ENCODE measurements at places on chromosomes 2 and 18. TPM values are rescaled to one million over a fixed set of nuclear protein-coding genes. Genes with fewer than 3 reads are reported as not detected.
A peak's percentile ranks its signal among the peaks of the same experiment; 100 is the strongest.

CYP1B1 gene
- 19.5 TPM for total RNA-seq

AQP4 gene
- 0.12 TPM for total RNA-seq

ANKRD23 gene
- 1.2 TPM for total RNA-seq

DUSP2 gene
- total RNA-seq = 0.40 TPM

OSR1 gene
- total RNA-seq = 45.5 TPM

DNA sequence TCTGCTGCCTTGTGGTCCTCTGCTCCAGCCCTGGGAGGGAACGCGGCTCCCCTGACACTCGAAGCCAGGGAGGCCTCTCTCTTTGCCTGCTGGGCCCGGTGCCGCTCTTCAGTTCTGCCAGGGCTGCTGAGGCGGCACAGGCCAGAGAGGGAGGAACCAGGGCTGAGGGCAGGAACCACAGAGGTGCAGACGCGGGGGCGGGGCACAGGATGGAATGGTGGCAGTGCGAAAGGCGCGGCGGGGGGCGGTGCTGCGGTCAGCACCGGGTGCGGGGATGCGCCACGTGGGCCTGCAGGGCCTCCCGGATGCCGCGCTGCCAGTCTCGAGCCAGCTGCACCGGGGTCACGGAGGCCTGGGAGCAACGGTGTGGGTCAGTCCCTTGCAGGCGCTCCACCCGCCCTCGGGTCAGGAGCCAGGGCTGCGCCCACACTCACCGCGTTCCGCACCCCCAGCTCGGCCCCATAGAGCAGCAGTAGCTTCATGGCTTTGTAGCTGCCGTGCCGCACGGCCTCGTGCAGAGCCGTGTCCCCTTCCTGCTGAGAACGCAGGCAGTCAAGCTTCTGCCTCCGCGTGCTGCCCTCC, 4.4 kb downstream of the ANKRD23 start:
- peak; percentile 45 for ATAC-seq

Measured in gastroesophageal sphincter (tissue), 4 donors.